ENCODE measurements at places on chromosomes 6 and 20.

- DNase-seq, result no peak
Measured at GRCh38 chr6:73325656-73326055, 28.4 kb downstream of the DPPA5 start.

- DNase-seq, result no peak
Measured at GRCh38 chr6:112044856-112045255, 9.0 kb upstream of the CCN6 start.

- no peak for DNase-seq
Measured at GRCh38 chr20:61950641-61951071, 115.0 kb downstream of the TAF4 start.

DNA sequence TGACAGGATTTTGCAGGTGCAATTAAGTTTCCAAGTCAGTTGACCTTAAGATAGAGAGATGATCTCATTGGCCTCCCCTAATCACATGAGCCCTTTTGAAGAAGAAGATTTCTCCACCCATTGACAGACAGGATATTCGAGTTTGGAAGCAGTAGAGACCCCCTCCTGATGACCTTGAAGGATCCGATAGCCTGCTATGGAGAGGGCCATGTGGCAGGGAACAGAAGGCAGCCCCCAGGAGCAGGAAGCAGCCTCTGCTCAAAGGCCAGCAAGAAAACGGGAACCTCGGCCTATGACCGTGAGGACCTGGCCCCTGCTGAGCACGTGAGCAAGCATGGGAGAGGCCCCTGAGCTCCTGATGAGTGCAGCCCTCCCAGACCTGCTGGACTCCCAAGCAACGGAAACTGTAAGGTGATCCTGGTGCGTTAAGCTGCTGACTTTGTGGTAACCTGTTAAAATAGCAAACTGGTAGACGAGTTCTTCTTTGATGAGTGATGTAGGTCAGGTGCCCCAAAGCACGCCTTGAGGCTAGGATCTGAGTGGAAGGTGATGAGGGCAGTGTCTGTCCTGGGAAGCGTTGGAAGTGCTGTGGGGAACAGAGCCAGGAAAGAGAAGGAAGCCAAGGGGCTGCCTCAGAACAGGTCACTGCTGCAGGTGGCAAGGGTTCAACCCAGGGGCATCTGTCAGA lies 18.5 kb upstream of the TUBB2A start:
- DNase-seq, result no peak

GRCh38 chr6:48135323-48136084 lies 24.5 kb upstream of the PTCHD4 start:
- DNase-seq, result no peak

GRCh38 chr20:46696791-46697279 lies 7.6 kb upstream of the TP53RK start:
- DNase-seq, result no peak

DNA sequence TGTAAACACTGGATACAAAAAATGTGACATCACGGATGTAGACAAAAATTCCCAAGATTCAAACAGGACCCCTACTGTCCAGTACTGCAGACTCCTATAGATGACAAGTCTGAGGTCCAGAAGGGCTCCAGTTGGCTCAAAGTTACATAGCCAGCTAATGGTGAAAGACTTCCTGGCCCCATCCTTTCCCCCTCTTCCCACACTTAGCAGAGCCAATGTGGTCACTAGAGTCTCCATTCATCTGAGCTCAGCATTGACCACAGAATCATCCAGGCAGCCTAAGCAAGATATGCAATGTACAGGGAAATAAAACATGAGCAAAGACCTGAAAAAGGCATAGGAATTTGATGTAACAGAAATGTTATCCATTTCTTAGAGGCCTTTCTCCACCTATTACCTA lies 180.5 kb downstream of the ADAT2 start:
- no peak for DNase-seq

DNA sequence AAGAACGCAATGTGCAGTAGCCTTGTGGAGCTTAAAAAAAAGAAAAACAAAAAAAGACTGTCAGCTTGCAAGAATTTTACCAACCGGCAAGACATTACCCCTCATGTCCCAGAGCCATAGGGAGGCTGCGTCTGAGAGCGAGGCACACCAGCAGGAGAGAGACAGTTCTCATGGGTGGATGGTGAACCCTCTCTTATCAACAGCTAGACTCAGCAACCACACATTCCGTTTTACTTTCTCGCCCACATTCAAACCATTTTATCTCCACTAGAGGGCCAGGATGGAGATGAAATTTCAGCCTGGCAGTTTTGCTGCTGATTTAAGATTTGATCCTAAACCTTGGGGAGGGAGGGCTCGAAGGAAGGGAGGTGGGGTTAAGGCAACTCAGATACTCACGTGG lies 247.0 kb downstream of the ATXN1 start:
- no peak for DNase-seq

GRCh38 chr20:5085380-5085779 lies 34.4 kb downstream of the PCNA start:
- DNase-seq, result no peak

GRCh38 chr6:157640746-157641451 lies 182.1 kb upstream of the SNX9 start:
- DNase-seq, result no peak

GRCh38 chr20:20367575-20368417 lies at the start of gene INSM1:
Gene INSM1 (plus strand): TSS chr20:20368104. CDS start chr20:20368268, 164 bp downstream.
- DNase-seq, result no peak

DNA sequence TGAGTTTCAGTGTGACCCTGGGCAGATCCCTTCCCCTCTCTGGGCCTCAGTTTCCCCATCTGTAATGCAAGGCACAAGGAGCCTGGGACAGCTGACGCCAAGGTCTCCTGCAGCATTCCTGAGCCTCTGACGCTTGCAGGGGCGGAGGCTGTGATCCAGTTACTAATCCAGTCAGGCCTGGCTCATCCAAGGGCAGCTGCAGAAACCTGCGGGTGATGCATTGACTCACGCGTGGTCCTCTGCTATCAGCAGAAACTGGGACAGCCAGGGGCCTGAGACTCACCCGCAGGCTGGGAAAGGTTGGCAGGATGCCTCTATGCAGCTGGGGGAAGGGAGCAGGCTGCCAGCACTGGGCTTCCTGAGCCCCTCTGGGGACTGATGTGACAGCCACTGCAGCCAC lies 65.0 kb upstream of the SIRPA start:
- no peak for DNase-seq

- DNase-seq, result no peak
Measured at GRCh38 chr6:21159465-21159864, 434.1 kb upstream of the SOX4 start.

DNA sequence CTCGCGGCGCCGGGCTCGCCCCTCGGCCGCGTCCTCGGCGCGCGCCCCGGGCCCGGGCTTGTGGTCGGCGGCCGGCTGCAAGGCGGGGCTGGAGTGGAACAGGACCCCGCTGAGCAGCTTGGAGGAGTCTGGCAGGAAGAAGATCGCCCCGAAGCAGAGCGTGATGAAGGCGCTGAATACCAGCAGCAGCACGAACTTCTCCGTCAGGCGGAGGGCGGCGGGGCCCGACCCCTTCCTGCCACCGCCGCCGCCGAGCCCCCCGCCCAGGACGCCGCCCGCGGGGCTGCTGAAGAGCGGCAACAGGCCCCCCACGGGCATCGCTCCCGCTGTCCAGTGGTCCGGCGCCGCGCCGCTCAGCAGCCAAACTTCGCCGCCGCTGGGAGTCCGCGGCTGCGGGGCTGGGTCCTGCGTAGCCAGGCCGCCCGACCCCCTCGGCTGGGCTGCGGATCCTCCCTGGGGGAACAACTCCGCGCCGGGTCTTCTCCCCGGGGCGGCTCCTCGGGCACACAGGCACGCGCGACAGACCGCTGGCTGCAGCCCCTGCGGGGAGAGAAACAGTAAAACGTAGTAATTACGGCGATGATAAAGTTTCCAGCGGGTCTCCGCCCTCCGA lies 707 bp downstream of the MAN1A1 start:
- DNase-seq, result no peak

DNA sequence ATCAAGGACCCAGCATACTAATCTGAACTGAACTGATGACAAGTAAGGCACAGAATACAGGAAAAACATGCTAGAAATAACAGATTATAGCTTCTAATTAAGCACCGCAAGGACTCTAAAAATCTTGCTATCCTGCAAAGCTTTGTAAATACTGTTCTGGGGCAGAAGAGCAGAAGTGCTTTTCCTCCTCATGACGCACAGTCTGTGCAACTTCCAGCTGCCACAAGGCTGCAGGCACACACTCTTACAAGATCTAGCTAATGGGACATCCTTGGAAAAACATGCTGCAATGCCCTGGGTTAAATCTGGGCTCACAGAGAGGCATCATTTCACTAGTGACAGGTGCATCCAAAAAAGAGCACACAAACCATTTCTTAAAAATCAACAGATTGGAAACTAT lies 188.6 kb downstream of the GJA10 start:
- no peak for DNase-seq

DNA sequence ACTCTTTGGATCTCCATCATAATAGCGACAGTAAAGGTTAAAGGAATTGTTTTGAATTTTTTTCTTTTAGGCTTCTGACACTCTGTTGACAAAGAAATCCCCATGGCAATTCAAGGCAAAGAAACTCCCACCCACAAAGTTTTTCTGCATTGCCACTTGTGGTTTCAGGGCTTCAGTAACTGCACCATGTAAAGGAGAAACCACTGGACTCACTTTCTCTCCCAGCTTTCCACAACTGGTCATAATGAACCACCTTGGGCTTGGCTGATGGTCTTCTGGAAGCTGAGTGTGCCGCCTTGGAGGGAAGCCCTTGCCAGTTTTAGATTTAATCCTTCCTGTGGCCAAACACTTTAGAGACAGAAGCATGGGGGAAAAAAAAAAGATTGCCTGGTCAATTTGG lies 163.1 kb downstream of the ISM1 start:
- no peak for DNase-seq

DNA sequence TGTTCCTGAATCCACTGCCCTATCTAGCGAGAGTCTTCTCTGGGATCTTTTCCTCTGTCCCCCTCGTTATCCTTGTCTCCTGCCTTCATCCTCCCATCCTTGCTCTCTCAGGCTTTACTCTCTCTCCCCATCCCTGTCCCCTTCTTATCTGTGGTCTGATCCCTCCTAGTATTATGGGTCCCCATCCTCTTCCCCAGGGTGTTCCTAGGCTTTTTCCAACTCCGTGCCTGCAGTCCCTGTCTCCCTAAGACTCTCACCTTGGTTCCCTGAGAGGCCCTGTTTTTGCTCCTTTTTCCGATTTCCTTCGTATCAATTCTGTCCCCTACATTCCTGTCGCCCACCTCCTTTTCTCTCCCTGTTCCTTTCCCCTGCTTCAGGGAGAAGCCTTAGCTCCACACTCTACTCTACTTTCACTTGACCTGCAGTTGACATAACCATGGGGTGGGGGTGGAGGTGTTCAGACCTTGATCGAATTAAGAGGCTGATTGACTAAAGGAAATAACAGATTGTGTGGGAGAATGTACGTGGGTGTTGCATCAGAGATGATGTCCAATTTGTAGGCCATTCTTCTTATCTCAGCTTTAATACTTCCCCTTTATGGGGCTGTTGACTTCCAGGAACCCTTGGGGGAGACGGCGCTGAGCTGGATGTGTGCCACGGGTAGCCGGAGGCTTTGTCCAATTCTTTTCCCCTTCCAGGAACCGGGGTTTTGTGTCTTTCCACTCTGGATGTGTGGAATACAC lies 905 bp downstream of the PPARD start:
- no peak for DNase-seq

- DNase-seq, result no peak
Measured at GRCh38 chr20:15742087-15742486, 831.2 kb downstream of the KIF16B start.

DNA sequence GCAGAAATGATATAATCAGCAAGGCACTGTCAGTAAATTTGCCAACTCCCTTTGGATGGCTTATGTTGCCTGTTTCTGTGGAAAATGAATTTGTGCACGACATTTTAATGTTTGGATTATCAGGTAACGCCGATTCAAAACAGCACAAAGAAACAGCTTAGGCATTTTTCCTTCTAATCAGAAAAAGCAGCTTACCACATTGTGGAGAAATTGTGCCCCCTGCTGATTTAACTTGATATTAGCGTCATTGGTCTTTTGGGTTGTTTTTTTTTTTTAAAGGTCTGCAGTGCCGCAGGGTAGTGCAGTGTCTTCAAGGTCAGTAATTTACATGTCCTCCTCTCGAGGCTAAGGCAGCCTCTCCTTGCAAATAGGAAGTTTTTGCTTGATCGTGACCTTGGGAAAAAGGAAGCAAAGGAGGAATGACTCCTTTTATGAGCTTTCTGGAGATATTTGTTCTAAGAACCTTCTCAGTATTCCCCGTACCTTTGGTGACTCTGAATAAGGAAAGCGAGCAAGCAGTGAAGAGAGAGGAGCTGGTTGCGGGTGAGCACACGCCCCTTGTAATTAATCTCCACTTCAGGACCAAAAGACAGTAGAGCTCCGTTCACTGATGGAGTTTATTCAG lies 79.1 kb downstream of the ELOVL4 start:
- no peak for DNase-seq

DNA sequence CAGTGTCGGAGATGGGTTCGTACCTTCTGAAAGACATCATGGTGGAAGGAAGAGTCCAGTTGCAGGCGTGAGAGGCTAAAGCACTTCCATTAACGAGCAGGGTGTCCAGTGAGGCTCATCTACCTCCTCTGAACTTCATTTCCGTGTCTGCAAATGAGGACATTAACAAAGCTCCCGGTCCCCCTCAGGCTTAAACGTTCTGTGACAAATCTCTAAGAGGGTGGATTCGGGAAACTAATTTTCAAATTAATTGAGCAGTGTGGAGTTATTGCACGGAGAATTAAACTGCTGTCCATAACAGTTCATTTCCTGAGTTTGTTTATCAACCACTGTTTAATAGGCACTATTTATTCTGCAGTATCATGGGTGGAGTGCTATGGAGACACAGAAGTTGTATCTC lies 68.2 kb downstream of the TRMT6 start:
- no peak for DNase-seq

DNA sequence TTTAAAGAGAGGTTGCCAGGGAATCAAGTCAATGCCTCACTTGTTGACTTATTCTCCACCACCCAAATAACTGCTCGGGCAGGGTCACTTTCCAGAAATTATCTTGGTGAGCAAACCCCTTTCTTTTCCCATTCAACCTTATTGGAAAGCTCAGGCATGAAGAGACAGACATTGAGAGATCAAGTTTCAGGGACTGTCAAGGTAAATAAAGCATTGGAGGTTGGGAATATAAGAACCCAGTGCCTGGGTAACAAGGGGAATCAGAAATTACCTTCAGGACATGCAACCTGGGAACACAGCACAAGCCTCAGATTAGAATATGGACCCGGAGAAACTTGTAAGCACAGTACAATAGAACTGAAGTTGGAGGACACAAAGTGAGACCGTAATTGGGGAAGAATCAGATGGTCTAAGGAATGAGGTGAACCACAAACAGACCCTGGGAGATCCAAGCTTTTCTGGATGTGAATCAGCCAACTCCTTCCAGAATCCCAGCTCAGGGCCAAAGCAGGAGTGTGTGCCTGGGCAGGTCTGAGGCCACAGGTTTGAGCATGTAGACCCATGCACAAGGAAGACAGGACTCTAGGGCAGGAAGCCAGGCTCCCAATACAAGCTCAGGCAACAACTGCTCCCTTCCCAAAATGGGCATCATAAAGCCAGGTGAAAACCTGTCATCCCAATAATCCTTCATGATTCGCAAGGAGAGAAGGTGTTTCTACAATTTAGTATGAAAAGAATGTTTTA lies 512.8 kb downstream of the MAFB start:
- no peak for DNase-seq
